Left lung (tissue), 14 donors: ENCODE measurements at places on chromosomes 6 and 20.

DNA sequence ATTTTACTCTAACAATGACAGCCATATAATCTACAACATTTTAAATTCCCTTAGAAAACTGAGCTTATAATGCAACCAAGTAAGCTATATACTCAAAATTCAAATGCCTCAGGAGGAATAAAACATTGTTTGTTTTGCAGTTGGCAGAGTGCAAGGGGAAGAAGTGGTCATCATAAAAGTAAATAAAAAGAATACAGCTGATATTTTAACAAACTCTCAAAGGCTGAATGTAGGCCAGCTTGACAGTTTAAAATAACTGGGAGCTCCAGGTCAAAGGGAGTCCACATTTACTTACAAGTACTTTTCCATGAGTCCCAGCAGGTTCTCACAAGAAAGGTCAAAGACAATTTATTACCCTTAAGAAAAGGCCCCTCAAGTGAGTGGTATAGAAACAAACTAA lies 589.8 kb downstream of the BCKDHB start:
- no peak for DNase-seq

DNA sequence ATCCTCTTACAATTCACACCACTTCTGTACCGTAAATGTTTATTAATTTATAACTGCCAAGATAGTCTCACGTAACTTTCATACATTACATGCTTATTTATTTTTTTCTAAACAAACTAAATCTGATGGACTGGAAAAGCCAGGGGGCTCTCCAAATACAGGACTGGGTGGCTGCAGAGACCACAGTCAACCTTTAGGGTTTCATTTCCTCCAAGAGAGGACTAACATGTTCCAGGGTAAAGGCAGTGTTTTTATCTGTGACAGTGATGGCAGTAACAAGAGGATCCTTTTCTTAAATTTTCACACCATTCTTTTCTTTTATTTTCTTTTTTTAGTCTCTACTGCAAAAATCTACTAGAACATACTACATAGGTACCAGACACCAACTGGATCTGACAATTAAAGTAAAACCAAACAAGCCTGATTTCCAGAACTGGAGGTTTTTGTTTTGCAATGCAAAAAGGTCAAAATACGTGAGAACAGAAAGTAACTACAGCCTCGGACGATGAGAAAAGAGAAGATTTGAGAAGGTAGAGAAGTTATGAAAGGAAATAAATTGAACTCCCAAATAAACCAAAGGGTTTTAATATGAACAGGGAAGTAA lies 1.2 kb downstream of the LMBRD1 start:
- DNase-seq, result peak; percentile 47

DNA sequence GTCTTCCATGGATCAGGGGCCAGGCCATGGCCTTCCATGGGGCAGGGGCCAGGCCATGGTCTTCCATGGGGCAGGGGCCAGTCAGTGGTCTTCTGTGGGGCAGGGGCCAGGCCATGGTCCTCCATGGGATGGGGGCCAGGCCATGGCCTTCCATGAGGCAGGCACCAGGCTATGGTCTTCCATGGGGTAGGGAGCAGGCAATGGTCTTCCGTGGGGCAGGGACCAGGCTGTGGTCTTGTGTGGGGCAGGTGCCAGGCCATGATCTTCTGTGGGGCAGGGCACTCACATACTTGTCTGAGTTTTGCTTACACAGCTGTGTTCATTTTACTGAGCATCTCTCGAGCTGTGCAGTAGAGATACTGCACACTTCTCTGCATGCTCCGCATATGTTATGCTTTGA lies 57.3 kb upstream of the THBS2 start:
- DNase-seq, result no peak

DNA sequence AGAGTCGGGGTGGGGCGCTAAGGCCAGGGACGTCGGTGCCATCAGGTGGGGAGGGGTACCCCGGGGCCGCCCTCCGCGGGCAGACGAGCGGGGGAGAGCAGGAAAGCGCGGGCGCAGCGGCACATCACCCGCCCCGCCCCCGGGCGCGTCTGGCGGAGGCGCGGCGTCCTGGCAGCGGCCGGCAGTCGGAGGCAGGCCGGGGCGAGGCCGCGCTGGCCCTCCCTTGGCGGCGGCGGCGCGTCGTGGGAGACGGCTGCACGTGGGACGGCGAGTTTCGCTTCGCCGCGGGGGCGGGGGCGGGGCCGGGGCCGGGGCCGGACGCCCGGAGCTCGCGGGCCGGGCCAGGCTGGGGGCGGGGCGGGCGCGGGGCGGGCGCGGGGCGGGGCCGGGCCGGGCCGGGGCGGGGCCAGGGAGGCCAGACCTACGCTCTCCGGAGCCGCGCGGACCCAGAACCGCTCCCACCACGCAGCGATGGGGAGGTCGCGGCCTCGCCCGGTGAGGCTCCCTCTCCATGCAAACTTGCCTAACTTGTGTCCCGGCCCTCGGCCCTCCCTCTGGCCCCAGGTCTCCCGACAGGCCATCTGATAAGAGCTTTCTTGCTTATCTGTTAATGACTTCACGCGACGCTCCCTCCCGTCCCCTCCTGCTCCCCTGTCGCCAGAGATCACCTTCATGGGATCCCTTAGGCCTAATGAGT lies 12.5 kb downstream of the ITPR3 start:
- DNase-seq, result no peak

GRCh38 chr6:12369781-12370262 lies 79.7 kb downstream of the EDN1 start:
- DNase-seq, result no peak

- DNase-seq, result peak; percentile 22
Observed at GRCh38 chr20:62946918-62947317, 5.6 kb upstream of the SLC17A9 start.
